ENCODE measurements at places on chromosomes 16 and 17. TPM values are rescaled to one million over a fixed set of nuclear protein-coding genes. Genes with fewer than 3 reads are reported as not detected.

DNA sequence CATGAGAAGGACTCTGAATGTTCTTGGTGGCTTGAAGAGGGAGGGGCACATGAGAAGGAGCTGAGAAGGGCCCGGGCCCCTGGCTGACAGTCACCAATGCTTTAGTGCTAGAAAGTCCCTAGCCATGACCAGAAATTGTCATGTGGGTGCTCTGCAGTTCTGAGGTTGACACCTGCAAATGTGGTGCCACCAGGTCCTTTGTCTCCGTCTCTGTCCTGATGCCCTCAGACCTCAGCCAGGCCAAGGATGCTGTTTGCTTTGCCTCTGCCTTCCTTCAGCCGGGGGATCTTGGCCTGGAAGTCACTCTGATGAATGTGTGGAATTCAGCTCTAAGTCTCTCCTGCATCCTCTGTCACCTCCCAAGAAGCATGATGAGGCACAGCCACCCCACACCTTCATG is 63.6 kb downstream of the TNFRSF13B start:
- DNase-seq = no peak

The KRTAP16-1 gene
- not detected for polyA plus RNA-seq

DNA sequence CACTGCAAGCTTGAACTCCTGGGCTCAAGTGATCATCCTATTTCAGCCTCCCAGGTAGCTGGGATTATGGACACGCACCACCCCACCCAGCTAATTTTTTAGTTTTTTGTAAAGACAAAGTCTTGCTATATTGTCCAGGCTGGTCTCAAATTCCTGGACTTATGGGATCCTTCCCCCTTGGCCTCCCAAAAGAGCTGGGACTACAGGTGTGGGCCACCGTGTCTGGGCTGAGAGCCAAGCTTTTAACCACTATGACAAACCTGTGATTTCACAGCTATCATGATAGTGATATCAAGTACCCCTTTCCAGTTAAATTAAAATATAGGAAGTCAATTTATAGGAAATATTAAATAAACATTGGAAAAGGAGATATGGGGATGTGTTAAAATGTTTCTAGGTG is 74.6 kb upstream of the IRX6 start:
- DNase-seq = no peak

GRCh38 chr17:77783991-77784820 is 174.3 kb upstream of the TNRC6C start:
- DNase-seq = no peak

The CSH1 gene
- polyA plus RNA-seq = not detected

The TRIM72 gene
- 0.05 TPM for polyA plus RNA-seq

- DNase-seq = no peak
Measured at GRCh38 chr16:53689636-53690035, 14.0 kb downstream of the RPGRIP1L start.

The CHST5 gene
- polyA plus RNA-seq = 1.4 TPM

All from left renal cortex interstitium (tissue), 4 donors.